ENCODE measurements at places on chromosomes 3 and 15.

GRCh38 chr3:15228147-15228546 is 22.1 kb downstream of the CAPN7 start:
- DNase-seq, result no peak

- DNase-seq, result no peak
These were observed 24.5 kb upstream of the KLF13 start for GRCh38 chr15:31302029-31302657.

GRCh38 chr3:25818335-25818734 is 28.4 kb downstream of the OXSM start:
- no peak for DNase-seq

DNA sequence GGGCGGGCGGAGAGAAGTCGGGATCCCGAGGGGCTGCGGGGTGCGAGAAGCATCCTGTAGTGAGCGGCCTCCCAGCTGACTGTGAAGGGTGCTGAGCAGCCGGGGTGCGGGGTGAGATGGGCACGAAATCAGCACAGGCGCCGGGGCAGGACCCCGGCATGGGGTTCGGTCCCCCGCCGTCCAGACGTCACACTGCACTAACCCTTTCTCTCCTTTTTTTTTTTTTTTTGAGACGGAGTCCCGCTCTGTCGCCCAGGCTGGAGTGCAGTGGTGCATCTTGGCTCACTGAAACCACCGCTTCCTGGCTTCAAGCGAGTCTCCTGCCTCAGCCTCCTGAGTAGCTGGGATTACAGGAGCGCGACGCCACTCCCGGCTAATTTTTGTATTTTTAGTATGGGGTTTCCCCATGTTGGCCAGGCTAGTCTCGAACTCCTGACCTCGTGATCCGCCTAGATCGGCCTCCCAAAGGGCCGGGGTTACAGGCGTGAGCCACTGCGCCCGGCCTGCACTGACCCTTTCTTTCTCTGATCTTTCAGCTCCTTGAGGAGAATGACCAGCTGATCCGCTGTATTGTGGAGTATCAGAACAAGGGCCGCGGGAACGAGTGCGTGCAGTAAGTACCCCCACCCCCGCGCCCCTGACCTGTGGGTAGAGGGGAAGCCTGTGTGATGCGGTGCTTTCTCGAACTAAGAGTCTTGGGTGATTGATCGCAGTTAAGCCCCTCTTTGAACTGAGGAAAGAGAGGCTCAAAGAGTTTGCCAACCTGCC is 513 bp downstream of the SS18L2 start:
- no peak for DNase-seq

- no peak for DNase-seq
These were observed 46.0 kb downstream of the RUBCN start for GRCh38 chr3:197690754-197691153.

DNA sequence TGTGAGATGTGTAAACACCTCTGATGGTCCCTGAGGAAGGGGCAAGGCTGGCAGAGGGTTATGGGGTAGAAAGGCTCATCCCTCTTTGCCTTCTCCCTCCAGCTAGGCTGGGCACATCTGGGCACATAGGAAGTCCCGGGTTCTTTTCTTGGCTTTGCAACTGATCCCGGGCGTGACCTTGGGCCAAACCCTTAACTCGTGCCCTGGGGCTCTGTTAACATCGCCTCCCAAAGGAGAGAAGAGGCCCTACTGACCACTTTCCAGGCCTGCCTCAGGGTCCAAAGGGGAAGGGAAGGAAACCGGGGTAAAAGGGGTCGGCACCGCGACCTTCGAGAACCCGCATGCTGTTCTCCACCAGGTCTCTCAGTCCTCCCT is 549 bp downstream of the C3orf18 start:
- DNase-seq, result no peak

DNA sequence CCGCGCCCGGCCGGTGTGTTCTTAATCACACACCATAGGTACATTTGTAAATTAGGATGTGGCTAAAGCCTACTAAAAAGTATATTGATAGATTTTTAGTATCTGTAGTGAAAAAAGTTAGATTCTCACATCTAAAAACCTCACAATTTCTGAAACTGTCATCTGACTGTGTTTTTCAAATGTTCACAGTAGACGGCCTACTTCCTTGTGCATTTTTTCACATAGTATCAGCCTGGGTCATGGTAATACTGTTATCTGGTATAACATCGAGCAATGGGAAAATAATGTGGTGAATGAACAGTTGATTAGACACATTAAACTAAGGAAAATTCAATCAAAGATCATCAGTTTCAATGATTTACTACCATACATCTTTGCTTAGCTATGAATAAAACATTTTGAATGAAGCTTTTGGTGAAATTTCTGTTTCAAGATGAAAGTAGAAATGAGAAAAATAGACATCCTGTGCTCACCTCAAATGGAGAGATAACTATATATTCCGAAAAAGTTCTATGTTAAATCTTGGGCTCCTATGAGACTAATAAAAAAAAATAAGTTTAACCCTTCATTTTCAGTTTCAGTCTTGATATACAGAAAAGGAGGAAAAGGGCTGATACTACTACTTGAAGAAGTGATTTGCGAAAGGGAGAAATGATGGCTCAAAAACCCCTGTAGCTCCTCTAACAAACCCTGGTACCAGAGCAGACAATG is 262.7 kb downstream of the ZBTB20 start:
- DNase-seq, result no peak
